ENCODE measurements at places on chromosomes 6 and 20.

DNA sequence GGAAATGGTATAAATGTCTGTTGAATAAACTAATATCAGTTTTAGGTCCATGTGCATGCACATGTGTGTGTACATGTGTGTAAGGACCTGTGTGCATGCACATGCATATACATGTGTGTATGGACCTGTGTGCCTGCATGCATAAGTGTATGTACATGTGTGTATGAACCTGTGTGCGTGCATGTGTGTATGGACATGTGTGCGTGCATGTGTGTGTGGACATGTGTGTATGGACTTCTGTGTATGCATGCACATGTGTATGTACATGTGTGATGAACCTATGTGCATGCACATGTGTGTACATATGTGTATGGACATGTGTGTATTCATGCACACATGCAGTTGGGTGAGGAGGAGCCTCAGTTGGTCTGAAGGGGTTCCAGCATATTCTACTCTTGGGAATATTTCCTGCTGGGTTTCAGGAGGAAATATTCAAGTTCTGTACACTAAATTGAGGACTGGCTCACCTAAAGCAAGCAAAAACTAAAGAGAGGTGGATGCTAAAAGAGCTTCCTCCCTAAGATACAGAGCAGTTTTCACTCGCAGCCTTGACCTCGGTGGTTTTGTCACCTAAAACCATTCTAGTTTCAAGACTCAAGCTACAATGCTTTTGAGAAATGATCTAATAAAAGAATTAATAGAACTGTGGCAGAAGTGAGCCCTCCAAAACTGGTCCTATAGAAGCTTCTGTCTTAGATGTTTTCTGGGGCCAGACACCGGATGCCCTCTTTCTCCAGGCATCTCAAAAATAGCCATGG lies 742.8 kb downstream of the MAFB start:
- DNase-seq, result no peak

- no peak for DNase-seq
Measured at GRCh38 chr20:57433657-57434389, 42.6 kb downstream of the RBM38 start.

DNA sequence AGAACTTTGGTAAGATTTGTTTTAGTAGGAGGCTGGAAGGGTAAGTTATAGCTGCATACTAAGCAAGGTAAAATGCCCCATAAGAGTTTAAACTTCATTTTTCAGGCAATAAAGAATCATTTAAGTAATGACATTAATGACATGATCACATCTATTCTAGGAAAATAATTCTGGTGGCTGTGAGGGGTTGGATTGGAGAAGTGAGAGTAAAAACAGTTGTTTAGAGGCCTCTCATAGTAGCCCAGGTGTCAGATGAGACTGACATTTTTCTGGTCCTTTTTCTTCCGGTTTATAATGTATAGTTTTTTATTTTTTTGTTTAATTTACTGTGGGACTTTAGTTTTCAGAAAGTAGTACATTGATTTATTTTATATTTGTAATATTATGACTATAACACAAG lies 40.8 kb downstream of the ITCH start:
- no peak for DNase-seq

- DNase-seq, result no peak
Measured at GRCh38 chr6:124517339-124517738, 444.9 kb upstream of the RNF217 start.

DNA sequence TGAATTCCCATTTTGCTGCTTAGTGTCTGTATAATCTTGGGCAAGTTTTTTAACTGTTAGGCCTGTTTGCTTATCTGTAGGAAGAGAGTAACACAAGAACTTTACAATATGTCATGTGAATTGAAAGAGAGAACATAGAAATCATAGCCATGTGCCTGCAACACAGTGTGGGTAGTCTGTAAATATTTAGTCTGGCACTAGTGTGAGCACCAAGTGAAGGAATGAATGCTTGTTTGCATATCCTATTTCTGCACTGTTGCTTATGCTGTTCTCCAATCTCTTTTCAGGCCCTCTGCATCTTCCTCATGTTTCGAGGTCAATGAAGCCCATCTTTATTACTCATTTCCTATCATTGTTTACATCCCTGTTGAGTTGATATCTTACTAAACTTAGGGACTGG lies 49.2 kb downstream of the CBFA2T2 start:
- DNase-seq, result no peak

GRCh38 chr6:74814440-74814839 lies 391.4 kb downstream of the COL12A1 start:
- DNase-seq, result no peak

- no peak for DNase-seq
Measured at GRCh38 chr6:166419286-166419685, 36.5 kb upstream of the MPC1 start.

GRCh38 chr20:32971703-32972161 lies 32.5 kb downstream of the SUN5 start:
- no peak for DNase-seq

GRCh38 chr6:167762259-167762962 lies 64.3 kb upstream of the AFDN start:
- peak; percentile 32 for DNase-seq

DNA sequence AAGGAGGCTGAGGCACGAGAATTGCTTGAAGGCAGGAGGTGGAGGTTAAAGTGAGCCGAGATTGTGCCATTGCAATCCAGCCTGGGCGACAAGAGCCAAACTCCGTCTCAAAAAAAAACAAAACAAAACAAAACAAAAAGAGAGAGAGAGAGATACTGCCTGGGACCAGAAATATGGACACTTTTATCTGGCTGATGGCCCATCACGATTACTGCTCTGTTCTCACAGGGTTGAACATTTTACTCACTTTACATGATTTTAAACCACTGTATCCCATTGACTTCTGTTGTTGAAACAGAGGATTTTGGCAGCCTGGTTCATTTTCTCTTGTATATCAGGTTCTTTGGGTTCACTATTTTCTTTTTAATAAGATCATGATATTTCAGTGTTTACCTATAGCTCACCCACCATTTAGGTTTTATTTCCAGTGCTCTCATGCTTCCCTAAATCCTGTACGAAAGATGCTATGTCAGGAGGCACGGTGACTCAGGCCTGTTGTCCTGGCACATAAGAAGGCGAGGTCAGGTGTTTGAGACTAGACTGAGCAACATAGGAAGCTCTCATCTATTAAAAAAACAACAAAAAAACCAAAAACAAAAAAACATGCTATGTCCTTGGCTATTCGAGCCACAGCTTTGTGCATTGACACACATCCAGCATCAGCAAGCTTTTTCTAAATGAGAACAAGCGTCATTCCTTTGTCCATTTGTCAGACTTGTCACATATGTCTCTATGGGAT lies 34.5 kb upstream of the RREB1 start:
- DNase-seq, result no peak

- no peak for DNase-seq
Measured at GRCh38 chr6:46961711-46962110, 40.0 kb upstream of the ADGRF5 start.

GRCh38 chr6:113578691-113579090 lies 278.5 kb upstream of the MARCKS start:
- no peak for DNase-seq

DNA sequence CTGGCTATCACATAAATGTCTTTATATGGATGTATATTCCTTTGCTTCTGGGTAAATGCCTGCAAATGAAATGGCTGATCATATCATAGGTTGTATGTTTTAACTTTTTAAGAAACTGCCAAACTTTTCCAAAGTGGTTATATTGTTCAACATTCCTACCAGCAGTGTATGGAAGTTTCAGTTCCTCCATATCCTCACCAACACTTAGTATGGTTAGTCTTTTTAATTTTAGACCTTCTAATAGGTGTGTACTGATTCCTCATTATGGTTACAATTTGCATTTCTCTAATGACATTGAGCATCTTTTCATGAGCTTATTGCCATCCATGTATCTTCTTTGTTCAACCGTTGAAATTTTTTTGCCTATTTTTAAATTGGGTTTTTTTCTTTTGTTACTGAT lies 155.4 kb downstream of the ZFAND3 start:
- DNase-seq, result no peak

- no peak for DNase-seq
Measured at GRCh38 chr6:53529324-53530036, 15.4 kb downstream of the GCLC start.

- DNase-seq, result no peak
Measured at GRCh38 chr20:44142413-44142812, 44.6 kb downstream of the JPH2 start.

DNA sequence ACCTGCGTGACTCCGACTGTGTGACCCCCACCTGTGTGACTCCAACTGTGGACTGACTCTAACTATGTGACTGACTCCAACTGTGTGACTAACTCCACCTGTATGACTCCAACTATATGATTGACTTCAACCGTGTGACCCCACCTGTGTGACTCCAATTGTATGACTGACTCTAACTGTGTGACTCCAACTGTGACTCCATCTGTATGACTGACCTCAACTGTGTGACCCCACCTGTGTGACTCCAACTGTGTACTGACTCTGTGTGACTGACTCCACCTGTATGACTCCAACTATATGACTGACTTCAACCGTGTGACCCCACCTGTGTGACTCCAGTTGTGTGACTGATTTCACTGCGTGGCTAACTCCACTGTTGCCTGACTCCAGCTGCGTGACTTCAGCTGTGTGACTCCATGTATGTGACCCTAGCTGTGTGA lies 38.6 kb downstream of the SYNJ2 start:
- no peak for DNase-seq

GRCh38 chr20:7090811-7091210 lies 323.3 kb downstream of the BMP2 start:
- no peak for DNase-seq

GRCh38 chr20:22567944-22568871 lies 16.2 kb downstream of the FOXA2 start:
- DNase-seq, result no peak

DNA sequence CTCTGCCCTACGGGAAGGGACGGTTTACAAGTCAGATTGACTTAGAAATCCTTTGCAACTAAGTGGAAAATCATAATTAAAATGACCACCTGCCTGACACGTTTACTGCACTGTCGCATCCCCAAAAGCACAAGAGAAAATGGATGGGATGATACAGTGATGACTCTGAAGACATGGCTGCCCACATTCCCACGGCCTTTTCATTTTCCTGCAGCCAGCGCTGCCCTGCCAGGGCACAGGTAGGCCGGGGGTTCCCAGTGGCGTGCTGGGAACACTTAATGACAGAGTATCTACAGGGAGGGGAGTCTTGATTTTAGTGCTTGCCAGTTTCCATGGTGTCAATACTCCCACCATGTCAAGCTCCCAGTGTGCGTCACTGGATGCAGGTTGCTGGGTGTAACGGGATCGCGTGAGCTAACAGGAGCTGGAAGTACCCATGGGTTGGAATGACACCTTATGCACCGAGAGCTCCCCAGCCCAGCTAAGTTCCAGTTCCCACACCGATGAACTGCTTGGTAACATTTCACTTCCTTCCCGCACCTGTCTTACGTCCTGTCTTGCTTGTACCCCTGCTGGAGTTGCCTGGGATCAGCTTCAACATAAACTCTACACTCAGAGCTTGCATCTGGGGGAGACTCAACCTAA lies 129.0 kb downstream of the ANKRD60 start:
- DNase-seq, result no peak

DNA sequence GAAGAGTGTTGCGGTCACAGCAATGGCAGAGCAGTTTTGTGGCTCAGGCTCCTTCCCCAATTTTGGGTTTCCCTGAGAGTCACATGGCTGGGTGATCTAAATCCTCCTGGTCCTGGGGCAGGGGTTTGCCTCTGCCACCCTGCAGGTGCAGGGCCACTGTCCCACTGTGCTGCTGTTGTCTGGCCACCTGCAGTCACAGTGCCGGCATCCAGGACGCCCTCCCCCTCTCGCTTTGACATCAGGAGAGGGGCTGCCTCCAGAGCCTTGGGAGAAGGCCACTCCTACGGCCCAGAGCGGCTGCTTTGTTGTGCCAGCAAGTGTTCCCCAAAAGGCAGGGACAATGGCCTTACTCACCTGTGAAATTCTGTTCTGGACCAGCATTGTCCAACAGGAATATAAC lies 449.0 kb downstream of the QKI start:
- no peak for DNase-seq

DNA sequence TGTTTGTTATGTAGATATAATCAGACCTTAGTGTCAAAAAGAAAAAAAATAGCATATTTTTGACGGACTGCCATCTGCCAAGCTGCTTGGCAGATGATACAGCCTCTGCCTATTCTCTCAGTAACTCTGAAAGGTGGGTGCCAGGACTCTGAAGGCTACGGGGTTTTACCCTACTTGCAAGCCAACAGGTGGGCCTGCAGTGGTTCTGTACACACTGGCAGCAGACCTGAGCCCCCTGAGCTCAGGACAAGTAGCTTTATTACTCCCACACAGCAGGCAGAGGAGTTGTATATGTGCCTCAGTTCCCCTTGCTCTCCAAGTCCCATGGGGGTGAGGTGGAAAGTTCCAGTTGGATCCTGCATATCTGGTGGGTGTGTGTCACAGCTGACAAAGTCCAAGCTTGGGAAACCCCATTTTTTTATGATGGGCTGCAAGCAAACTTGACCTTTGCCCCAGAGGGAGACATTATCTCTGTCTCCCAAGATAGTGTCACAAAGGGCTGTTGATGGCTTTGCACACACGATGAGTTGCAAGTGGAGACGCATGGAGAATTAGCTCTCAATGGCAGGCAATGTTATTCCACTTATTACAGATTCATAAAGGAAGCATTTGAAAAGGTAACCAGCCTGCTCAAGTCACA lies 20.5 kb upstream of the AFDN start:
- no peak for DNase-seq

DNA sequence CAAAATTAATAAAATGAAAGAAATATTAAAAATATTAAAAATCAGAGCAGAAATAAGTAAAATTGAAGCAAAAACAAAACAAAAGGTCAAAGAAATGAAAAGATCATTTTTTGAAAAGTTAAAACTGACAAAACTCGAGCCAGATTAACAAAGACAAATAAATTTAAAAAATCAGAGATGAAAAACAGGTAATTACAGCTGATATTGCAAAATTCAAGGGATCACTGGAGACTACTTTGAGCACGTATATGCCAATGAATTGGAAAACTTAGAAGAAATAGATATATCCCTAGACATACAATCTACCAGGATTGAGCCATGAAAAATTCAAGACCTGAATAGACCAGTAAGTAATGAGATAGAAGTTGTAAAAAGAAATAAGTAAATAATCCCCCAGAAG lies 446.2 kb upstream of the EYS start:
- DNase-seq, result no peak

DNA sequence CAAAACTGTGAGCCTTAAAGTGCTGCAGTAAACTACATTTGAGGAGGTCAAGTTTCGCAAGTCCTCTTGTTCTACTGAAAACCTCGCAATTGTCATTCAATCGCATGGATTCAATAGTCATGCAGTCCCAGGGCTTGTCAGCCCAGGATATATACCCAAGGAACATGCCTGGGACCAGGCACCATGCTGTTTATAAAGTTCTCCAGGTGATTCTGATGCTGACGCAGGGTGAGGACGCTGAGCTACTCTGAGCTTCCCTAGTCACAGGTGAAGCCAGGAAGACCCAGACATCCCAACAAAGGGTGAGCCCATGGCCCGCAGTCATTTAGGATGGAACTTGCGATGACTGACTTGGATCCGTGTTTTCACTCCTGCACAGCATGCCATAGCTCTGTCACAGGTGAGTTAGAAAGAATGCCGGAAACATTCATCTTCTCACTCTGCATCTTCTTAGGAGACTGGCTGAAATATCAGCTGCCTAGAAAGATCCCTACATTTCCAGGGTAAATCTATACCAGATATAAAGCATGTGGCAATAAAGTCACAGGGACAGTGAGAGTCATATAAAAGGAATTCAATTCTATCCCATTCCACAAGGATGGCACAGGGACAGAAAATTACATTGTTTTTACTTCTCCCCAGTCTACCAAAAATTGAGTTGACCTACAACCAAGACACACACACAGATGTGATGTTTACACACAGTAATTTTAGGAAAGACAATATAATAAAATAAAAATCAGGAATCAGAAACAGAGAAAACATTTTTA lies 27.0 kb upstream of the SSTR4 start:
- no peak for DNase-seq
